Forelimb muscle (tissue), 1 donor: ENCODE measurements at places on chromosomes 6 and 20. TPM values are rescaled to one million over a fixed set of nuclear protein-coding genes. Genes with fewer than 3 reads are reported as not detected.

The STMND1 gene
- 0.34 TPM for polyA plus RNA-seq

DNA sequence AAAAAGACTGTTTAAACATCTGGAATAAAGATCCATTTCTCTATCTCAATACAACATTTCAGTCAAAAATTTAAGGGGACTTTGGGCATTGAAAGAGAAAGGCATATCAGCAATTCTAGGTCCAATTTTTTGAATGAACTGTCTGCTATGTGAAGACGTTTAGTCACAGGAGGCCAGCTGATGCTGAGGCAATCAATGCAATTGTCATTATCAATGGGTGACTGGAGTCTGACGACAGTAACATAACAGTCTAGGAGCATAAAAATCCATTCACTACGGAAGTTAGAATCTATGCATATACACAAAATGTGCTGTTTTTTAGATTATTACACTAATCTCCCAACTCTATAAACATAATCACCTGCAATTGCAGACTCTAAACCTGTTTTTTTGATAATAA, 37.8 kb downstream of the TENT5A start:
- DNase-seq = no peak

DNA sequence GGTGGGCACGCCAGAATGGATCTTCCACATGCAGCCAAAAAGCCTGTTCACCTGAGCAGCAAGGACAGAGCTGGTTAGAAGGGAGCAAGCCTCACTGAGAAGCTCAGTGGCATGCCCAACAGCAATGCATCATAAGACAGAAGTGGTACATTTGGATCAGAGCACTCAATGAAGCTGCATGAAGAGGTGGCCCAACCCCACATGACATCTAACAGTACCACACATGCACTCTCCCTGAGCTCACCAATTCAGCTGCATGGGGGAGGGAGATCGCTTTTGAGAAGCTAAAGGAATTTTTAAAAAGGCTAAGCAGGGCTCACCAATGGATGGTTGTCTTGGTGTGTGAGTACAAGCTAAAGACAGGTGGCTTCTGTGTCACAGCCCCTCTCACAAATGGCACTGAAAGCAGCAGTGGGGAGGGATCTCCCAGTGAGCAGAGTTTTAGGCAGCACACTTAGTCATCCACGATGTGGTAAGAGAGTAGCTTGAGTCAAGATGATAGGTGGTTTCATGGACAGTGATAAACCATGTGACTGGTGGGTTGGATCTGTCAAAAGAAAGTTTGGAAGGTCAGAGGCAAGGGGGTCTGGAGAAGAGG, 166.6 kb upstream of the TAB2 start:
- DNase-seq = no peak

DNA sequence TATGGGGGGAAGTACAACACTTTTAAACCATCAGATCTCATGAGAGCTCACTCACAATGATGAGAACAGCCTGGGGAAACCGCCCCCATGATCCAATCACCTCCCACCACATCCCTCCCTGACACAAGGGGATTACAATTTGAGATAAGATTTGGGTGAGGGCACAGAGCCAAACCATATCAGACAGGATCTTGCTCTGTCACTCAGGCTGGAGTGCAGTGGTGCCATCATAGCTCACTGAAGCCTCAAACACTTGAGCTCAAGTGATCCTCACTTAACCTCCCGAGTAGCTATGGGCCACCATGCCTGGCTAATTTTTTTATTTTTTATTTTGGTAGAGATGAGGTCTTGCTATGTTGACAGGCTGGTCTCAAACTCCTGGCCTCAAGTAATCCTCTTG, 5.1 kb upstream of the IYD start:
- no peak for DNase-seq

The SYCP2 gene
- polyA plus RNA-seq = 3.9 TPM

GRCh38 chr20:43438578-43439316, 18.9 kb upstream of the SRSF6 start:
- DNase-seq = no peak

DNA sequence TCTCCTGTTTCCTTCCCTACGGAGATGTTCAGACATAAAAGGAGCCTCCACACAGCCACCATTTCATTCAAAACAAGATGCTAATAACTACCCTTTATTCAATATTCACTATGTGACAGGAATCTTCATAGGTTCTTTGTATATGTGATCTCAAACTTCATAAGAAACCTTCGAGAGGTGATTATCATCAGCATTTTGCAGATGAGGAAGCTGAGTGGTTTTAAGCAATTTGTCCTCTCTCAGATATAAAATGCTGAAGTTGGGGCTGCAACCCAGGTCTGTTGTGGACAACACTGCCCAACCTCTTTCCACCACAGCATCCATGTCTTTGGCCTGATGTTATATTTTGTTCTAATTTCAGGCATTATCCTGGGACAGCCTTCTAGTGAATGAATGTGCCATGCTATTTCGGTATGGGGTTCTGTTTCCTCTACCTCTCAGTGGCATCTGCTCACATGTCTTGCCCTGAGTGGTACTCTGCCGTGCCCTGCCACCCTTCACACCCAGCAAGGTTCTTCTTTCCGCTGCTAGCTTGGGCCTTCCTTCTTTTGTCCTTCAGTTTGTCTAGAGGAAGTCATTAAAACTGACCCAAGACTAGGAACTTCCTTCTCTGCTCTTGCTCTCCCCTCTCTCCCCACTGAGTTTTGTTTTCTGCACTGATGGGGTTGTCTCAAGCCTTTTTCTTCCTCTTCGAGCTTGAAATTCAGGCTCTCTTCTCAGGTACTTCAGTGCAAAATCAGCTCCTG, 300.9 kb upstream of the PRDM1 start:
- no peak for DNase-seq

- no peak for DNase-seq
These were observed 49.0 kb downstream of the CD40 start for GRCh38 chr20:46167080-46167479.

The TRIM40 gene
- polyA plus RNA-seq = not detected
